NCI-H1436 (cell line): ENCODE measurements at places on chromosomes 13 and 19.

DNA sequence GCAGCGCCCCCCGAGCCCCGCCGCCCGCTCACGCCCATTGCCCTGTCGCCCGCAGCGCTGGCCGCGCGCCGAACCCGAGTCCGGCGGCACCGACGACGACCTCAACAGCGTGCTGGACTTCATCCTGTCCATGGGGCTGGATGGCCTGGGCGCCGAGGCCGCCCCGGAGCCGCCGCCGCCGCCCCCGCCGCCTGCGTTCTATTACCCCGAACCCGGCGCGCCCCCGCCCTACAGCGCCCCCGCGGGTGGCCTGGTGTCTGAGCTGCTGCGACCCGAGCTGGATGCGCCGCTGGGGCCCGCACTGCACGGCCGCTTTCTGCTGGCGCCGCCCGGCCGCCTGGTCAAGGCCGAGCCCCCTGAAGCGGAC is 518 bp downstream of the KLF2 start:
- DNase-seq = no peak

DNA sequence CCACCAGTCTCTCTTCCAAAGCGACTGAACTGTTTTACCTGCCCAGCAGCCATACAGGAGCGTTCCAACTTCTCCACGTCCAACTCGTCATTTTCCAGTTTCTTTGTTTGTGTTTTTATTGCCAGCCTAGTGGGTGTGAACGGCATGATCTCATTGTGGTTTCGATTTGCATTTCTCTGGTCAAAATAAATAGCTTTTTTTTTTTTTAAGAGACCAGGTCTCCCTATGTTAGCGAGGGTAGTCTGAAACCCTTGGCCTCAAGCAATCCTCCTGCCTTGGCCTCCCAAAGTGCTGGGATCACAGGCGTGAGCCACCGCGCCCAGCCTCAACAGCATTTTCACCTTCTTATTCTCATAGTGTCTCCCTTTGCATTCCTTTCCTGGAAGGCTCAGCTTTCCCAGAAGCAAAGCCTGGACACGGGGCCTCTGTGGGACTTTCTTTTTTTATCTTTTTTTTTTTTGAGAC is 4.2 kb upstream of the JSRP1 start:
- no peak for DNase-seq

DNA sequence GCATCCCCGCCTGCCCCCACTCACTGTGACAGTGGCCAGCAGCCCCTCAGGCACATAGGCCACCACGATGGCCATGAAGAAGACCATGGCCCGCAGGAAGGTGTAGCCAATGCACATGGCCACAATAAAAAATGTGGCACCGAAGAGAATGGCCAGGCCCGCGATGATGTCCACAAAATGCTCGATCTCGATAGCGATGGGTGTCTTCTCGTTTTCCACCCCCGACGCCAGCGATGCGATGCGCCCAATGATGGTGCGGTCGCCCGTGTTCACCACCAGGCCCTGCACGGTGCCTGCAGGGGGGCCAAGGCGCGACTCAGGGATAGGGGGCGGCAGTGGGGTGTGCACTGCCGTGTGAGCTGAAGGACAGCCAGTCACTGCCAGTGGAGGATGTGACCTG is 3.7 kb downstream of the ATP4A start:
- no peak for DNase-seq

GRCh38 chr19:54391589-54392061 is 23.6 kb upstream of the TTYH1 start:
- DNase-seq = no peak

DNA sequence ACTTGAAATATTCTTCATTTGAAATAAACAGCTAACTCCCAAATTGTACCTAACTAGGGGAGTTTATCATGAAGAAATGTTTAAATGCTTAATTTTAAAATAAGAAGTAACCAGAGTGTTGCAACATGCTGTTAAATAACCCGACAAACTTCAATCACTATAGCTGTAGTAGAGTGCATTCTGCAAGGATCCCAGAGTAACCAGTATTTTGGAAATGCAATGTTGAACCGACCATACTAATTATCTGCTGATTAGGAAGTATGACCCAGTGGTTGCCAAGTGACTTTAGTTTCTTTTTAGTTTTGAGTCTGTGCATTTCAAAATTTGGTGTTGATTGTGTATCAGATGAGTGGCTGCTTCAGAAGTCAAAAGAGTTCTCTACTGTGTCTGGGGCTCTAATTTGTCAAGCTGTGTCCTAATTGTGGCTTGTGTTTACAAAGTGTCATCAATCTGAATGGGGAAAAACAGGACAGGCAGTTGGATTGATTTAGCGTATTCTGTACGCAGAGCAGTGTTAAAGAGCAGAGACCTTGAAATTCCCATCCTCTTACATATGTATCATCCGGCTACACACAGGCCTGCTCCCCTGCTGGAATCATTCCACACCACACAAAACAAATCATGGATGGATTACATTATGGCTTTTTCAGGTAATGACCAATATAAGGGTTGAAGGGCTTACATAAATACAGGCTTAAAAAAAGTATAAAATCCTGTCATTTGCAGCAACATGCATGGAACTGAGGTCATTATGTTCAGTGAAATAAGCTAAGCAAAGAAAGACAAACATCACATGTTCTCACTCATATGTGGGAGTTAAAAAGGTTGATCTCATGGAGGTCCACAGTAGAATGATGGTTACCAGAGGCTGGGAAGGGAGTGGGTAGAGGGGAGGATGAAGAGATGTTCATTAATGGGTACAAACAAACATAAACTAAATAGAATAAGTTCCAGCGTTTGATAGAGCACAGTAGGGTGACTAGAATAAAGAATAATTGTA is 351.5 kb downstream of the KLF12 start:
- DNase-seq = no peak
